Stomach (tissue), 19 donors: ENCODE measurements at places on chromosomes 3 and 15. TPM values are rescaled to one million over a fixed set of nuclear protein-coding genes. Genes with fewer than 3 reads are reported as not detected.

Gene WDR49
- polyA plus RNA-seq = not detected

Gene ARID3B
- 3.8 TPM for polyA plus RNA-seq

Gene MESP2
- polyA plus RNA-seq = not detected

Gene SPSB4
- polyA plus RNA-seq = 0.05 TPM

Gene GOLGA8J
- polyA plus RNA-seq = not detected

Gene NOX5
- polyA plus RNA-seq = 0.92 TPM

Gene THBS1
- 16.0 TPM for polyA plus RNA-seq

Gene EPHB1
- not detected for polyA plus RNA-seq

Gene CRYGS
- polyA plus RNA-seq = 5.0 TPM

Gene PIGZ
- 3.0 TPM for polyA plus RNA-seq

Gene MKRN2OS
- polyA plus RNA-seq = 4.9 TPM

Gene SEMA5B
- 0.25 TPM for polyA plus RNA-seq

Gene UNC13C
- polyA plus RNA-seq = 0.03 TPM

Gene ARGFX
- polyA plus RNA-seq = not detected

Gene LSM3
- polyA plus RNA-seq = 15.0 TPM

Gene BMF
- polyA plus RNA-seq = 5.1 TPM

Gene SORD
- polyA plus RNA-seq = 10.5 TPM

Gene CD47
- polyA plus RNA-seq = 92.6 TPM

Gene RTP4
- 13.6 TPM for polyA plus RNA-seq

Gene SLC6A11
- not detected for polyA plus RNA-seq

Gene PLXNB1
- 13.9 TPM for polyA plus RNA-seq

Gene GOLGA8O
- polyA plus RNA-seq = 0.37 TPM

Gene PLOD2
- 37.0 TPM for polyA plus RNA-seq

Gene MNS1
- polyA plus RNA-seq = 2.0 TPM

Gene ATP13A5
- not detected for polyA plus RNA-seq

Gene ARPC4
- polyA plus RNA-seq = 69.4 TPM

Gene GPR156
- polyA plus RNA-seq = 0.13 TPM

Gene CYP8B1
- not detected for polyA plus RNA-seq

Gene HAPLN3
- 0.61 TPM for polyA plus RNA-seq

Gene TSPAN3
- polyA plus RNA-seq = 99.2 TPM

Gene SV2B
- polyA plus RNA-seq = not detected

Gene FEZF2
- not detected for polyA plus RNA-seq

Gene ACTC1
- 6.0 TPM for polyA plus RNA-seq

Gene PHLDB2
- polyA plus RNA-seq = 13.3 TPM

Gene CPN2
- polyA plus RNA-seq = not detected

Gene ITIH3
- polyA plus RNA-seq = 14.4 TPM

Gene PIERCE2
- 12.2 TPM for polyA plus RNA-seq

Gene HEXA
- polyA plus RNA-seq = 33.9 TPM

Gene CAPN7
- polyA plus RNA-seq = 12.3 TPM

Gene KCNH8
- polyA plus RNA-seq = 0.58 TPM

Gene HIGD1A
- polyA plus RNA-seq = 202 TPM

Gene SNX4
- polyA plus RNA-seq = 13.9 TPM
